ENCODE measurements at places on chromosomes 11 and 22.

- DNase-seq = no peak
Observed at GRCh38 chr22:11253000-11253511, 4274.9 kb upstream of the OR11H1 start.

GRCh38 chr11:47907499-47907898 is 59.3 kb upstream of the NUP160 start:
- peak; percentile 82 for DNase-seq

GRCh38 chr22:36369922-36370791 is 17.6 kb downstream of the MYH9 start:
- peak; percentile 70 for DNase-seq

DNA sequence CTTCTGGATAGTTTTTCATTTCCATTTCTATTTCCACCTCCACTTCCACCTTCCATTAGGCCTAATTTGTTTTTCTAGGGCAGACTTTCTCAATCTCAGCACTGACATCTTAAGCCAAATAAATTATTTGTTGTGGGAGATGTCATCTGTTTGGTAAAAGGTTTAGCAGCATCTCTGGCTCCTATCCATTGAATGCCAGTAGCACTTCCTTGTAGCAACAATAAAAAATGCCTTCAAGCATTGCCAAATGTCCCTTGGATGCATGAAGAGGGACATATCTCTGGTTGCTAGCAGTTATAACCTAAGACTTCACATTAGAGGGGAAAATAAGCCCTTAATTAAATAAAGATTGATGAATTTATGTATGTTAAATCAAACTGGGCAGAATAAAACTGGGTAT is 1.9 kb downstream of the OR52A5 start:
- no peak for DNase-seq

- no peak for DNase-seq
Observed at GRCh38 chr11:8269636-8270035, 6.0 kb upstream of the LMO1 start.

DNA sequence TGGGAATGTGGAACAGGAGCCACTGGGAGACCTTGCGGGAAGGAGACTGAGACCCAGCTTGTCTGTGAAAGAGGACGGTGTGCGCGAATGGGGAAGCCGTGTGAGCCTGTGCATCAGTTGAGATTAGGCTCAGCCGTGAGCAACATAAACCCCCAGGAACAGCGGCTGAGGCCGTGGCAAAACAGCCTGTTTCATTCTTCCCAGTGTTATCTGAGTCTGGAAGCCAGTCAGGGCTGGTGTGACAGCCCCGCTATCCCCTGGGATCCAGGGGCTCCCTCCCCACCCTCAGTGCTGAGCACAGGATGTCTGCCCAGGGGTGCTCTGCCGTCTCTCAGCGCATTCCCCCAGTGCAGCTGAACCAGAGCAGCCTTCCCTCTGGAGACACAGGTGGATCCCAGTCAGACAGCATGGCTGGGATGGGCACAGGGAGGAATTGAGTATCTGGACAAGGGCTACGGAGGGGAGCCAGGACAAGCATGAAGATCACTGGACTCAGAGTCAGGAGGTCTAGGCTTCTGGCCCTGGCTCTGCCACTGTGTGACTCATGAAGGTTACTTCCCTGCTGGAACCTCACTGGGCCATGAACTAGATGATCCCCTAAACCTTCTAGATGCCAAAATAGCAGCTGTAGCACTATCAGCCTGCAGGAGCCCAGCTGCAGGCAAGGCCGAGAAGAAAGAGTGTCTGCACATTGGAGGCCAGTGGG is 8.6 kb downstream of the OAF start:
- DNase-seq = no peak

- DNase-seq = no peak
Observed at GRCh38 chr22:40076702-40077645, 82.2 kb downstream of the FAM83F start.

GRCh38 chr22:49042877-49043859 is 784.5 kb downstream of the BRD1 start:
- DNase-seq = no peak

DNA sequence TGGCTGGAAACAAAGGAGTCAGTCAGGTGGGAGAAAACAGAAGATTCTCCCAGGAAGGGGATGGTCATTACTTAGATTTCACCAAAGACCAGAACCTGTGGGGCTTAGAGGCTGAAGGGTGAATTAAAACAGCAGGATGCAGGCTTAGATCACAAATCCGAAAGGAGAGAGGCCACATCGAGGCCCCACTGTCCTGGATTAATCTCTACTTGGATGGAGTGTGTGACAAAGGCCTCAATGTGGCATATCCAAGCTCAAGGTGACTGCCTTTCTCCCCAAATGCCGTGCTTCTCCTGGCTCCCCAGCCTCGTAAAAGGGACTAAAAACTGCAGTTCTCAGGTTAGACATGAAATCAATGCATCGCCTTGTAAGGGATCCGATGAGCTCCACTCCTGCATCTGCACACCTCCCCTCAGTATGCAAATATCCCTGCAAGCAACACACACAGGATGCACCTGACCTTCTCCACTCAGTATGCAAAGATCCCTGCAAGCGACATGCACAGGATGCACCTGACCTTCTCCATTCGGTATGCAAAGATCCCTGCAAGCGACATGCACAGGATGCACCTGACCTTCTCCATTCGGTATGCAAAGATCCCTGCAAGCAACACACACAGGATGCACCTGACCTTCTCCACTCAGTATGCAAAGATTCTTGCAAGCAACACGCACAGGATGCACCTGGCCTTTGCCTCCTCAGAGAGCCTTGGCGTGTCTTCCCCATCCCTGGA is 447.4 kb downstream of the BRD1 start:
- no peak for DNase-seq

DNA sequence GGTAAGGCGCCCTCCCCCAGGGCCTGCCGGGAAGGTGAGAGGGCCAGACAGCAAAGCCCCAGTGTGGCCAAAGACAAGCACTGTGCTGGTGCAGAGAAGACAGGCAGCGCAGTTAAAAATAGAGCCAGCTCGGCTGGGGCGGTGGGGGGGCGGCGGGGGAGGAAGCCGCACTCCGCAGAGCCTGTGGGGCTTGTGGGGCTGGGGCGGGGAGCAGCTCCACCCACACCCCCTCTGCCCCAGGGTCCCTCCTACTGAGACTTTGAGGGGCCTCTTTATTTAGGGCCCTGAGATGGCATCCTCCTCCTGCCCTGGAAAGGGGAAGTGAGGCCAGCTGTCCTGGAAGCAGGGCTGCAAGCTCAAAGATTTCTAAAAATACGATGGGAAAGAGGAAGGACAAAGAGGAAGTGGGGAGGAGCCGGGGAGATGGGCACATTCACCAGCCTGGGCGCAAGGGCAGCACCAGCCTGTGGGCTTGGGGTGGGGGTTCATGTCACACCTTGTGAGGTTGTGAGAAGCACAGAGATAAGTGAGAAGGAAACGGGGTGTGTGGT is 2.6 kb downstream of the CYTH4 start:
- no peak for DNase-seq

GRCh38 chr11:111624608-111625007 is 22.4 kb downstream of the SIK2 start:
- DNase-seq = peak; percentile 25

GRCh38 chr22:21000207-21000986 is 1.5 kb downstream of the THAP7 start:
- DNase-seq = no peak

DNA sequence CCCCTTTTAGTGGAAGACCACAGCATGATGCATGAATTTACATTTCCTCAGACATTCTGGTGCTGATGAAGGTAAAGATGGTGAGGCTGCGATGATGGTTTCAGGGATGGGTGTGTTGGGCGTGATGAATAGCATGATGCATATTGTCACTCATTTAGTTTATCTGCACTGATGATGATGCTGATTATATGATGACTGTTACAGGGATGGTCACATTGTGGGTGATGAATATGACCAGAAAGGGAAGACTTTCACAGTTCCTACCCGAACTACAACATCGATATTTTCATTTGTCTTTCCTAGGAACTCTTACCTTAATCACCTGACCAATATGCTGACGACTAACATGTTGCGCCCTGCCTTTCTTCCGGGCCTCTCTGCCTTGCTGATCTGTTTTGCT is 47.4 kb upstream of the EHF start:
- DNase-seq = no peak

- peak; percentile 90 for DNase-seq
Observed at GRCh38 chr11:17821648-17822400, 87.2 kb downstream of the KCNC1 start.

DNA sequence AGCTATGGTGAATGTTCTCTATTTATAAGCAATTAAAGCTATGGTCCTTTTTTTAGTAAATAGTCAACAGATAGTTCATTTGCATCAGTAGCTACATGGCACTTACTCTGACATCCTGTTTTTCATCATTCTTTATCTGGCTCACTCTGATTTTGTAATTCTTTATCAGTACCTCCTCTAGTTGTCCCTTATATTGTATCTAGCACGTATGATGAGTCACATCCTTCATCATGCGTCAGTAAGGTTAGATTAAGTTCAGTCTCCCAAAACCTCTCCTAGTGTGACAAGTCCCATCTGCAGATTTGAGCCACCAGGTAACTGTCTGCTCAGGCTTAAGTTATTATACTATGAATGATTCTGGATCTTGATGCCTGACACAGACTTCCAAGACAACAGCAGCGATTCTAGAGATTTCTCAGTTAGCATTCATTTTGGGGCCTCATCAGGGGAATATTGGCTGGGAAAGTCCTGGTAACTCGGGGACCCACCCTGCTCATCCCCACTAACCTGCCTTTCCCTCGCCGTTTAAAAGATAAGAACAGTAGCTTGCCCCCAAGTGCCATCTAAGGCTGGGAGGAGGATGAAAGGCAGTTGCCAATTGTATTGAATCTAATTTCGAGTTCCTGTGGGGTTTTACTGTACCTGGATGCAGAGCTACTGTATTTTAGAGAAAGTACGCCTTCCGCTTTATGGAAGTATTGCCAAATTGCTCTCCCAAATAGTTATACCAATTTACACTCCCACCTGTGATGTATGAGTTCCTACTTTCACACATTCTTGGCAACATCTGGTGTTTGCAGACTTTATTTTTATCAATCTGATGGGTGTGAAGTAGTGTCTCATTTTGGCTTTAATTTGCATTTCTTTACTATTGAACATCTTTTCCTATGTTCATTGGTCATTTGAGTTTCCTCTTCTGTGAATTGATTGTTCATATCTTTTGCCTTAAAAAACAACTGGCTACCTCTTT is 55.9 kb downstream of the ZC3H12C start:
- DNase-seq = peak; percentile 91

GRCh38 chr22:43437871-43438475 is 26.2 kb downstream of the MPPED1 start:
- no peak for DNase-seq

GRCh38 chr11:44816761-44817160 is 90.0 kb downstream of the TSPAN18 start:
- no peak for DNase-seq

GRCh38 chr22:19085233-19085718 is 36.9 kb downstream of the DGCR2 start:
- DNase-seq = peak; percentile 48

DNA sequence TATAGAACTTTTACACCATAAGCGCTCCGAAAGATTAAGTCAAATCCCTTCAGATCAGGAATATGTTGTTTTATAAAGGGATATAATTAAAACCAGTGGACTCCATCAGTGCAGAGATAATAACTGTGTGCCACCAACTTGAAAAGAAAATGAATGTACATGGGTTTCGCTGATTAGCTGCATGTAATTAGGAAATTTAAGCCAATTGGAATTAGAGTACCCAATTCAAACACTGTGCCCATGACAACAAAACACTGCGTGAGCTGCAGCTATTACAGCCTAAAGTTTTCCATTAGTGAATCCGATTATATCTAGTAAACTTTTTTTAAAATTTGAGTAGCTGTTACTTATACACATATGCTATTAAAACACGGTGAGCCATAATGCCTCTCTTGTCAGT is 392.3 kb upstream of the ARHGAP42 start:
- DNase-seq = no peak

GRCh38 chr11:18063125-18063524 is 17.1 kb upstream of the TPH1 start:
- no peak for DNase-seq

- DNase-seq = no peak
Observed at GRCh38 chr11:36684840-36685801, 87.1 kb upstream of the RAG2 start.

DNA sequence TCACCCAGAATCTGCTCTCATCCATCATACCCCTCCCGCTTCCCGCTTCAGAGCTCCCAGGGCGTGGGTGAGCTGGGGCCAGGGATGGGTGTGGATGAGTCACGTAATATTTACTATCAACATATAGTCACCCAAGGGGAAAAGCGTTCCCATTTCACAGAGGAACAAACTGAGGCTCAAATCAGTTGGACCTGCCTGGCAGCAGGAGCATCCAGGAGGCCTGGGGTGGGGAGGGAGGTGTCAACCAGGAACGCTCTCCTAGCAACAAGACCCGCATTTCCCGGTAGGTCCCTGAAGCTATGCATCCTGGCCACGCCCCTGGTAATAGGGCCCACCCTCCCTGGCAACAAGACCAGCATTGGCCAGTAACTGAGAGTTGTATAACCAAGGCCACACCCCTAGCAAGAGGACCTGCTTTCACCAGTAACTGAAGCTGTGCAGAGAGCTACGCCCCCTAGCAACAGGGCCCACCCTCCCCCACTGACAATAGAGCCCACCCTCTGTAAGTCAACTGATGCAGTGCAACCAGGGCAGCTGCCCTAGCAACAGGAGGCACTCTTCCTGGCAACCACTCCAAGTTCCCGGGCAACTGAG is 32.7 kb upstream of the TXNRD2 start:
- DNase-seq = peak; percentile 65

DNA sequence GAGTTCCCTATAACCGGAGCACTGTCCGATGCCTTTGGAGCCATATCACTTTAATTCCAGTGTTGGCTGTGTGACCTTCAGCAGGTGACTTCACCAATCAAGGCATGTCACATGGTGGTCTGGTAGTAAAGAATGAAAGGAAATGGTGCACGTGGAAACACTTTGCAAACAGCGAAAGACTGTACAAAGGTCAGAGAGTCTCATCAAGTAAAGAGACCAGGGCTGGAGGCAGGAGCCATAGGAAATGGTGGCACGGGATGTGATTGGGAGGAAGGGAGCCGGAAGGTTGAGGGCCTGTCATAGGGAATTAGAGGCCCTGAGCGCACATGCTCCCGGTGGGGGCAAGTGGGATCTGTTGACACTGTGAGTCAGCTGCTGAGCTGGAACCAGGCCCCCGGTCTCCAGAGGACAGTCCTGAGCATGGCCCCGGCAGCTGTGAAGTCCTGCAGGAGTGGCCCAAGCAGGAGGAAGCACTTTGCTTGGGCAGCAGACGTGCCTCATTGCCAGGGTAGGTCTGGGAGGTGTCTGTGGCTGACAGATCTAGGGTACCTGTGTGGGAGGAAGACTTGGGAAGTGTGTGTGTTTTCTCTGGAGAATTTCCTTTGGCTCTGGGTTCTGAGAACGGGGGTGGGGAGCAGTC is 2.0 kb downstream of the DAGLA start:
- no peak for DNase-seq

- DNase-seq = no peak
Observed at GRCh38 chr11:112511271-112511670, 250.6 kb upstream of the PLET1 start.

DNA sequence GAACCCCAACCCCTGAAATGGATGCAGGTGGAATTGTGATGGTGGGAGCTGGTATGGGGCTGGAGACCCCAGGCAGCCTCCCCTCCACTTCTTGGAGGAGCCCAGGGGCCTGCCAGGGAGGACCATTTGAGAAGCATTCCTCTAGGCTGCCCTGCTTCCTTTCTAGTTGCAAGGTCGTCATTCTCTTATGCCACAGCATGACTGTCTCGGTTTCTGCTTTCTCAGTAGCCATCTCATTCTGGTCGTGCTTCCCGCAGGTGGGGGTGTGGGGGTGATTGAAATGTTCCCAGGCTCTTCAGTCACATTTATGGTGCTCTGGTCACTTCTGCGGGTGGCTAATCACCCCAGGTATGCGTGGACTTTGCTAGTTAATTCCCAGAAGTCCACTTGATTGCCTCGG is 223.7 kb upstream of the TBCEL start:
- no peak for DNase-seq

GRCh38 chr11:20452585-20452984 is 65.1 kb downstream of the PRMT3 start:
- no peak for DNase-seq
